GOT3 (cell line): ENCODE measurements at places on chromosomes 5 and 9.

GRCh38 chr5:144179226-144179625, 8.6 kb downstream of the KCTD16 start:
- no peak for DNase-seq

DNA sequence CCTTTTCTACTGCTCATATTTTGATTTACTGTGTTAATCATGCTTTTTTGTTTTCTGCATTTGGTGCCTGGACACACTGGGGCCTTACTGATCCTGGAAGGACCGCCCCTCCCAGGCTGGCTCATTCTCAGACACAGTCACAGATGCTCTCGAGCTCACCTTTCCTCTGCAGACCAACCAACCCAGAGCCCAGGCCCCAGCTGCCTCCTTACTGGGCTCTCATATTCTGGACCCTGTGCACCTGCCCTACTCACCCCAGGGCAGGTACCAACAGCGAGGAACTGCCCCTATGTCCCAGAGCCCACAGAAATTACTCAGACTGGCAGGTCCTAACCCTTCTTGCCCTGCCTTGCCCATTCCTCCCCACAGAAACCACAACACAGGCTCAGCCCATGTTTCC, 6.6 kb upstream of the OR2V2 start:
- no peak for DNase-seq

- DNase-seq = no peak
These were observed 122.5 kb upstream of the SLC44A1 start for GRCh38 chr9:105121861-105122430.

DNA sequence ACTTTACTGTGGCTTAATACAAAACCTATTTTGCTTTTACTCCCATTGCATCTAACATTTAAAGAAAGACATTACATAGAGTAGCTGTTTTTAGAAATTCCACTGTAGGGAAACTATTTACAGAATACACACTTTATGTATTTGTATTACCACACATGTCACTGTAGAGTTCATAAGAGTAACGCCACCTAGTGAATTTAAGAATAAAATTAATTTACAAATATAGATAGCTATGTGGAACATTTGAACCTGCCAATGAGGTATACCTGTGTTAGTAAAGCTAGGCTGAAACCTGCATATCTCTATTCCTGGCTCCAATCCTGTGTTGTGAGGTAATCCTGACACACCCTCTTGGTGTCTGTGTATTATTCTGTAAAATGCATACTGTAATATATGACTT, 234.4 kb downstream of the MAST4 start:
- no peak for DNase-seq

- no peak for DNase-seq
These were observed 36.3 kb upstream of the OTULINL start for GRCh38 chr5:14545308-14545707.
